ENCODE measurements at places on chromosomes 12 and 14. TPM values are rescaled to one million over a fixed set of nuclear protein-coding genes. Genes with fewer than 3 reads are reported as not detected.
A peak's percentile ranks its signal among the peaks of the same experiment; 100 is the strongest.

DNA sequence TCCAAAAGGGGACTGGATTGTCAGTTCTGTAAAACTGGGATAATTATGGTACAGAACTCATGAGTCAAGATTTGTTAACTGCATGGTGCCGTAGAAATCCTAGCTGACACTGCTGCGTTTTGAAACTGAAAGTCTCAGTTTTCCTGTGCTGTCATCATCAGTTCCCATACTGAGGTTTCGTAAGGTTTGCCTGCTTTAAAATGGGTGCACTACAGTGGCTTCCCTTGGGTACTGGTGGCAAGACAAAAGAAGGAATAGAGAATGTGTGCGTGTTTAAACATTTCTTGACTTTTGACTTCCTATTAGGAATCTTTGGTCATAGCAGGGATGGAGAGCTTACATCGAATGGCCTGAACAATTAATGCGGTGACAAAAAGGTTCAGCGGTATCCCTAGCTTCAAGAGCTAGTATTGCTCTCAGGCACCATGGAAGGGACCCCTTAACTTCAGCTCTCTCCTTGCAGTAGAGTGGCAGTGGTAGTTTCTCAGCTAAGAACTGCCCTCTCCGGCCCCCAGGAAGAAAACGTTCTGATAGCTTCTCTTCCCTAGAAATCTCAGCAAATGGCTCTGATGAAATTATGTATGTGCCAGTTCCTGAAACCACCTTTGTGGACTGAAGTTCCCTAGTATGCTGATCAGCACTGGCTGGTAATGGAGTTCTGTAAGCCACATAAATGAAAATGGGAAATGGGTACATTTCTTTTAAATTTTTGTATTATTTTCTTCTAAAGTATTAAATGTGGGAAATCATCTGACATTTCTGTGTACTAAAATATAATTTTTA is 28.9 kb downstream of the ANO6 start:
- no peaks in the 10 kb centered on the region for H3K36me3 ChIP-seq
- peak overlapping the region; percentile 48 for H3K27ac ChIP-seq
- H3K4me3 ChIP-seq = peak overlapping the region; percentile 24
- no peaks in the 10 kb centered on the region for H3K27me3 ChIP-seq
- peaks cover 14% of the 10 kb centered on the region for H3K4me1 ChIP-seq

The MYH6 gene
- total RNA-seq = not detected

- DNase-seq = no peak
- no peaks in the 10 kb centered on the region for H3K36me3 ChIP-seq
- H3K27me3 ChIP-seq = no peaks in the 10 kb centered on the region
- no peak overlapping the region for H3K27ac ChIP-seq
Measured at GRCh38 chr14:90551070-90551704, 154.4 kb downstream of the CALM1 start.

- no peak overlapping the region for H3K4me3 ChIP-seq
- DNase-seq = no peak
- no peaks in the 10 kb centered on the region for H3K4me1 ChIP-seq
- H3K27ac ChIP-seq = no peak overlapping the region
Measured at GRCh38 chr12:4193821-4194220, 79.7 kb upstream of the CCND2 start.

The DNAJC22 gene
- total RNA-seq = 0.59 TPM

The PPP1R13B gene
- 37.0 TPM for total RNA-seq

- no peaks in the 10 kb centered on the region for H3K27me3 ChIP-seq
- peaks cover 9% of the 10 kb centered on the region for H3K4me1 ChIP-seq
- no peak overlapping the region for H3K4me3 ChIP-seq
- no peak overlapping the region for H3K27ac ChIP-seq
- H3K36me3 ChIP-seq = no peaks in the 10 kb centered on the region
Measured at GRCh38 chr12:507391-507796, 47.7 kb downstream of the B4GALNT3 start.

GRCh38 chr12:82948491-82948890 is 261.8 kb downstream of the TMTC2 start:
- no peaks in the 10 kb centered on the region for H3K36me3 ChIP-seq
- H3K4me1 ChIP-seq = no peaks in the 10 kb centered on the region
- no peak for DNase-seq
- H3K27ac ChIP-seq = no peak overlapping the region
- H3K27me3 ChIP-seq = no peaks in the 10 kb centered on the region

DNA sequence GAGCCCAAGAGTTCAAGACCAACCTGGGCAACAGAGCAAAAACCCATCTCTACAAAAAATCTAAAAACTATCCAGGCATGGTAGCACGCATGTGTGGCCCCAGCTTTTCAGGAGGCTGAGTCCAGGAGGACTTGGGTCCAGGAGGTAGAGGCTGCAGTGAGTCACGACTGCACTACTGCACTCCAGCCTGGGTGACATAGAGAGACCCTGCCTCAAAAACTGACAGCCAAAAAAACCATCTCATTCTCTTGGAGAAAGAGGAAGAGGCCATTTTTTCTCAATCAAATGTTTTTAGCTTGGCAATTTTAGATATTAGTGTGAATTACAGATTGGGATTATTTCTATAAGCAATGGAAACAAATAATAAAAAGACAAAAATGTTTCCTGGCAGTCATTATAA is 38.2 kb downstream of the ZFC3H1 start:
- DNase-seq = no peak
- H3K27ac ChIP-seq = no peak overlapping the region
- H3K4me1 ChIP-seq = no peaks in the 10 kb centered on the region
- no peaks in the 10 kb centered on the region for H3K27me3 ChIP-seq
- H3K4me3 ChIP-seq = no peak overlapping the region

The ALX1 gene
- not detected for total RNA-seq

DNA sequence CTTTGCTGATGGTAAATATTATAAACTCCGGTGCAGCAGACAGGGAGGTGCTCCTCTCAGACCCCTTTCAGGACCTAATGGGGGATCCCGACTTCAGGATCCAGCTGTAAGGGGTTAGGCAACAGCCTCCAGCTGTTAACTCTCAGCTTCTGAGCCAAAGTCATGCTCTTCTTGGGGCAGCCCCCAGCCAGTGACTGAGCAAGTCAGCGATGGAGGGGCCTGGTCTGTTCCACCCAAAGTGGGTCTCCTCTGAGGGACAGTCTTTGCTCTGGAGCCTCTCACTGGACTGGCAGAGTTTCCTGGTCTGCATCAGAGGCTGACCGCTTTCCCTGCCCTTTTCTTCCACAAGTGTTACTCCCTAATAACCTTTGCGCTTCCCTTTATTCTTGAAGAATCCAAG is 184.2 kb upstream of the DIO3 start:
- no peaks in the 10 kb centered on the region for H3K27me3 ChIP-seq
- no peak overlapping the region for H3K4me3 ChIP-seq
- H3K4me1 ChIP-seq = no peaks in the 10 kb centered on the region
- no peak overlapping the region for H3K27ac ChIP-seq
- no peak for DNase-seq

DNA sequence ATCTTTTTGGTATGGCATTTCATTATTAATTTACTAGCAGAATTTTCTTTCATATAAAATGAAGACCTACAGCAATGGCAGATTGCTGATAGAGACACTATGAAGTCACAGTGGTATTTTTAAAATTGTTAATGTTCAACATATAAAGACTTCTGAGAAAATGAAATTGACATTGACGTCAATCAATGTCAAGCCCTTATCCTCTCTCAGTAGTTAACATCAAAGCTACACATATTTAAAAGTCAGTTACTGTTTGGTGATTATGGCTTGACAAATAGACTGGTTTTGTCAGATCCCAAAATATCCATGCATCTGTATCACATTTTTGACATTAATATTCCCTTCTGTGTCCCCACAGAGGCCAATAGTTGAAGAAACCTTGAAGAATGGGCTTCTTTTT is 1069.1 kb upstream of the SEL1L start:
- H3K4me1 ChIP-seq = no peaks in the 10 kb centered on the region
- H3K27me3 ChIP-seq = no peaks in the 10 kb centered on the region
- H3K4me3 ChIP-seq = no peak overlapping the region
- no peak overlapping the region for H3K27ac ChIP-seq
- DNase-seq = no peak

DNA sequence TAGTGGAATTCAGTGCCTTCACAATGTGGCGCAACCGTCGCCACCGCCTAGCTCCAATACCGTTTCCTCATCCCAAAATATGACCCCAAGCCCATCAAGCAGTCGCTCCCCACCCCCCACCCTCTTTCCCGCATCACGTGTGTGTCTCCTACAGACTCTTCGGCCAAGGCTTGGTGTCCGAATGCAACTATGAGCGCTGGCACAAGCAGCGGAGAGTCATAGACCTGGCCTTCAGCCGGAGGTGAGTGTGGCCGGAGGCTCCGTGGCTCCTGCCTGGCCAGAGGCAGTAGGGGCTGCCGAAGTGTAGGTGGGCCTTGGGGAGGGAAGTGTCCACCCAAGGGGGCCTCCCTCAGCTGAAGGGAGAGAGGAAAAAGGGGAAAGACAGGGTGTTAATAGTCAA is 15.8 kb downstream of the CYP46A1 start:
- H3K27ac ChIP-seq = no peak overlapping the region
- no peak overlapping the region for H3K4me3 ChIP-seq
- no peaks in the 10 kb centered on the region for H3K36me3 ChIP-seq
- H3K4me1 ChIP-seq = no peaks in the 10 kb centered on the region
- no peaks in the 10 kb centered on the region for H3K27me3 ChIP-seq
- no peak for DNase-seq

DNA sequence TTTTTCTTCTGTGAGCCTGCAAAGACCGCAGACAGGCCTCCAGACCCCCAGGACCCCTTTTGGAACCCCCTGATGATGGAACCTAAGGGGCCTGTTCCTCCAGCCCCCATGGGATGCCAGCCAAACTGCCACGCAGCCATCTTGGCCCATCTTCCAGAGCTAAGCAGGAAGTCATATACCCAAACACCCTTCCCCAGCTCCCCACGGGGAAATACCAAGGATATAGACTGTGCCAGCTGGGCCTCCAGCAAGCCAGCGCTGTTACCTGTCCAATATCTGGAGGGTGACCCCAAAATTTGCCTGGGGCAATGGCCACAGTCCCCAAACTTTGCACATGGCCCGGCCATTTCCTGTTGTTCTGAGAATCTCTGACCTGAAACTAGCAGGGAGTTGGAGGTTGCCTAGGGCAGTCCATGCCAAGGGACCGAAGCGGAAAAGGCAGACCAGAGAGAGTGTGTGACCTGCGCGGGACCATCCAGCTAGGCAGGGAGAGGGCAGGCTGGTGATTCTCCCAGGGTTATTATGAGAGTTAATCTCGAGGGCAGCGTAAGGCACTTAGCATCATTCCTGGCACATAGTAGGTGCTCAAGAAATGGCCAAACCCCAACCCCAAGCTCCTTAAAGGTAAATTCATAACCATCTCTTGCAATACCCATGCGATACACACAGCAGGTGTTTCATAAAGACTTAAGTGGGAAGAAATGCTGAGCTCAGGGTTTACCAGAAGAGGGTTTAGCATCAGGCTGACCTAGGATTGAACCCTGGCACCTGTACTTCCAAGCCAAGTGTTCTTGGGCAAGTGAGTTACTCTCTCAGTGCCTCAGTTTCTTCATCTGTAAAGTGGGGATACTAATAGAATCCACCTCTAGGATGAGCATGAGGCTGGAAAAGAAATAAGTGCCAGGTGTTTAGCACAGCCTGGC is 2.6 kb upstream of the RASAL1 start:
- no peak overlapping the region for H3K4me3 ChIP-seq
- H3K4me1 ChIP-seq = no peaks in the 10 kb centered on the region
- no peaks in the 10 kb centered on the region for H3K27me3 ChIP-seq
- H3K27ac ChIP-seq = no peak overlapping the region

The BMP4 gene
- 19.9 TPM for total RNA-seq

The TMEM119 gene
- total RNA-seq = 50.7 TPM

DNA sequence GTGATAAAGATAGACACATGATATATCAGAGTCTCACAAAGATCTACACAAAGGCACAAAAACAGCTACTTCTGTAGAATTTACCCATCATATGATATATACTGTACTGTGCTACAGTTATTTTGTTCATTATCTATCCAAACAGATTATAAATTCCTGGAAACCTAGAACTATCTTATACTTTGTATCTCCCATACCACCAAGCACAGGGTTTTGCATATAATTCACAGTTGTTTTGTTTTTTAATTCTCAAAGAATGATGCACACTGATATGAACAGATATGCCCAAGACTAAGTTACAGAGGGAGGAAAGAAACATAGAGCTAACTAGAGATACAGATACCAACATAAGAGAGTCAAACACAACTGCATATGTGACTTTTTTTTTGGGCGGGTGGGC is 3.4 kb downstream of the PRKAG1 start:
- peaks cover 19% of the 10 kb centered on the region for H3K36me3 ChIP-seq
- no peak overlapping the region for H3K27ac ChIP-seq
- no peaks in the 10 kb centered on the region for H3K27me3 ChIP-seq

The IL26 gene
- total RNA-seq = not detected

DNA sequence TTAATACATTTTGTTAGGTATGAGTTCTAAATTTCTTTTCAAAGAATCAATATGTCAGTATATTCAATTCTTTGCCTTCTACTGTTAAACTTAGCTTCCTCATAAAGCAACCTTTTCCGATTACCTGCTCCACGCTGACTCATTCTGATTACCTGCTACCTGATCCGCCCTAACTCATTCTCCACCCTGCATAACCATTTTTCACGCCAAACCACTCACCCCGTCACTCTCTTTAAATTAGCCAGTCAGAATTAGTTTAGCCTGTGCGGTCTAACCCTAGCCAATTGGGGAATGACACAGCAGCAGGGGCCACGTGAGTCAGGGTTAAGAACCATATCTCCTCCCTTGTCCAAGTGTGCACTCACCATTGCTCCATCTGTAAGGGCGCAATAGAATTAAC is 72.2 kb upstream of the FICD start:
- no peak for DNase-seq
- H3K27ac ChIP-seq = no peak overlapping the region
- no peaks in the 10 kb centered on the region for H3K36me3 ChIP-seq
- no peaks in the 10 kb centered on the region for H3K27me3 ChIP-seq

DNA sequence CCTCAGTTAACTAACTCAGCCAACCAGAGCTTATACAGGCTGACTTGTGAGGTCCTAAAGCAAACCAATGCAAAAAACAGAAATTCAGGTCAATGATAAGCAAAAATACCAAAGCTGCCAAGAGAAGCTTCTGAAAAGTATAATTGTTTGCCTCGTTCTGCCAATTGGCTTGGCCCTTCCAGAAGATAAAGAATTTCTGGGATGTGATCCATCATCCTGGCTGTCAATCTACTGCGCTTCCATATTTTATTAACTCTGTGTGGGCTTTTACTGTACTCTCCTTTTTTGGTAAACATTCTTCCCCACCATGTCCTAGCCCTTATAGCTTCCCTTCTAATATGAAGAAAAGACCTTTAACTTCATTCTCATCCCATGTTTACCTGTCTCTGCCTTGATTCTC is 387.9 kb downstream of the TMEM117 start:
- H3K4me1 ChIP-seq = no peaks in the 10 kb centered on the region
- no peaks in the 10 kb centered on the region for H3K36me3 ChIP-seq
- H3K27ac ChIP-seq = no peak overlapping the region
- no peaks in the 10 kb centered on the region for H3K27me3 ChIP-seq
- DNase-seq = no peak

DNA sequence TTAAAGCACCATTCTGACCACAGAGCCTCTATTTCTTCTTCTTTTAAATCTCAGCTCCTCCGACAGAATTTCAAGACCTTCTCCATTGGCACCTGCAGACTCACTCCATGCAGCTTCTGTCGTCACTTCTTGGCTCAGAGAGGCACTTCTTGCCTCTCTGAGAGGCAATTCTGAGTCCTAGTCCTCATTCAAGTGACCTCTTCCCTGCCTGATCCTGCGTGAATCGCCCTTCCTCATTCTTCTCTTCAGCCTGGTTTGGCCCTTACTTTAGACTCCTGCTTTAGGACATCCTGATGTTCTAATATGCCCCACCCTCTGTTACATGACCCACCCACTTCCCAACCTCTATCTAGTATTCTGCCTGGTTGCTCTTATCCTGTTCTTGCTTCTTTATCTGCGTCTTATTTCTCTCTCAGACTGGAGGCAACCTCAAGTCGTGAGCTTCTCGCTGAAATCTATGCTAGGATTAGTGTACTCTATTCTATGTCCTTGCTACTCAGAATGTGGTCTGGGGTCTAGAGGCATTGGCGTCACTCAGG is 55.6 kb upstream of the CISTR start:
- no peak overlapping the region for H3K27ac ChIP-seq
- no peaks in the 10 kb centered on the region for H3K36me3 ChIP-seq
- H3K4me3 ChIP-seq = no peak overlapping the region
- peak; percentile 59 for DNase-seq

The MARK3 gene
- total RNA-seq = 84.5 TPM
